ENCODE measurements at places on chromosomes 11 and 22. TPM values are rescaled to one million over a fixed set of nuclear protein-coding genes. Genes with fewer than 3 reads are reported as not detected.

The LYVE1 gene
- not detected for total RNA-seq

The DESI1 gene
- 57.9 TPM for total RNA-seq

The CARD16 gene
- 8.6 TPM for total RNA-seq

The TREH gene
- total RNA-seq, result not detected

The OR51B2 gene
- total RNA-seq, result not detected

The OR5P2 gene
- total RNA-seq, result not detected

The CARNS1 gene
- total RNA-seq, result 2.3 TPM

The OR4C5 gene
- not detected for total RNA-seq

The INS gene
- total RNA-seq, result not detected

The SYT13 gene
- not detected for total RNA-seq

The KCNJ5 gene
- not detected for total RNA-seq

The SMTNL1 gene
- total RNA-seq, result not detected
